Fibroblast of gingiva (primary cell): ENCODE measurements at places on chromosomes 6 and 20.

- peak; percentile 56 for DNase-seq
Measured at GRCh38 chr20:53869466-53870258, 200.7 kb downstream of the BCAS1 start.

- DNase-seq = peak; percentile 83
Measured at GRCh38 chr6:108621117-108621516, 60.4 kb downstream of the FOXO3 start.

GRCh38 chr6:21157186-21157929, 436.2 kb upstream of the SOX4 start:
- peak; percentile 76 for DNase-seq

DNA sequence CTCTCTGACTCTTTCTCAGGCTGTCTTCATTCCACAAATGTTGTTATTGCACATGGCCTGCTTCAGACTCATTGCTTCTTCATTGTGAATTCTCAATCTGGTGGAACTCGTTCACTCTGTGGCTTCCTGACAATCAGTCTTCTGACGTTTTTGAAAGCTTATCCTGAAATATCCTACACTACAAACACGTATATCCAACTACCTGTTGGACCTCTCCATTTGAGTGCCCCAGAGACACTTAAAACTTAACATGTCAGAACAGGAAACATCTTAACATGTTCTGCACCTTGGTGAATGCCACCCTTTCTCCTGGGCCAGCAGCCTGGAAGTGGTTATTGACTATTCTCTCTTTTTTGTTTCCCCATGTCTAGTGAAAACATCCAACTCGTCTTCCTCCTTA, 50.8 kb downstream of the AIG1 start:
- DNase-seq = no peak

DNA sequence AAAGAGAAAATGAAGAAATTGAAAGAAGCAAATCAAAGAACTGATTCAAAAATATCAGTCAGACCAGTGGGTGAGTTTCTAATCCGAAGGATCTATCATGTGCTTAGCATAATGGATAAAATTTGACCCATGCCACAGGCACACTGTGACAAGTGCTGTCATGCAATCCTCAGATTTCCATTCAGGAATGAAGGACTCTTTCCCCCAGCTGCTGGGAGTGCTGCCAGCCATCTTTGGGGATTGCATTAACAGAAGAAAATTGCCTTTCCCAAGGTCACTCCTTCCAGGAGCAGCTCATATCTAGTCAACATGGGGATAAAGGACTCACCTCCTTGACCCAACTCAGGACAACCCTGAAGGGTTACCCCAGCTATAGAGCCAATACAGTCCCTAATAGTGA, 316.7 kb upstream of the TBX18 start:
- peak; percentile 27 for DNase-seq

GRCh38 chr6:163313566-163313965, 101.0 kb upstream of the QKI start:
- no peak for DNase-seq

- DNase-seq = no peak
Measured at GRCh38 chr20:30949761-30950160, 307.7 kb upstream of the DEFB115 start.

GRCh38 chr6:41373919-41374617, 38.7 kb downstream of the NCR2 start:
- no peak for DNase-seq

GRCh38 chr6:21188505-21189223, 404.9 kb upstream of the SOX4 start:
- DNase-seq = no peak

- no peak for DNase-seq
Measured at GRCh38 chr6:26045928-26046368, 41.3 kb upstream of the HFE start.

DNA sequence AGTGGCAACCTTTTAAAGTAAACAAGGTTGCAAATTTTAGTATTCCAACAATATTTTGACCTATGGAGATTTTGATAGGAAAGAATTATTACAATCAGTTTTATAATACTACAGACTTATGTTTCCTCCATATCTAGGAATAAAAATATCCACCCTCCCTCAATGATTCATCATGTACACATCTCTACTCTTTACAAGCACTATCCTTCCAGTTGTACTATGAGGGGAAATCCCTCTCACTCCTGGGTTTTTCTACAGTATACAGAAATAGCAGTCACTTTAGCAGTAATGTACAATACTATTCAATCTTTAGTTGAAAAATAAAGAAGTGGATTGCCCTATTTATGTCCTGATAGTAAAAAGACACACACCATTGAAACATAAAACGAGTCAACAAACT, 46.3 kb upstream of the SCML4 start:
- no peak for DNase-seq

- DNase-seq = no peak
Measured at GRCh38 chr6:133817460-133818047, 71.4 kb upstream of the TCF21 start.

- no peak for DNase-seq
Measured at GRCh38 chr20:40431112-40431511, 257.9 kb downstream of the MAFB start.

DNA sequence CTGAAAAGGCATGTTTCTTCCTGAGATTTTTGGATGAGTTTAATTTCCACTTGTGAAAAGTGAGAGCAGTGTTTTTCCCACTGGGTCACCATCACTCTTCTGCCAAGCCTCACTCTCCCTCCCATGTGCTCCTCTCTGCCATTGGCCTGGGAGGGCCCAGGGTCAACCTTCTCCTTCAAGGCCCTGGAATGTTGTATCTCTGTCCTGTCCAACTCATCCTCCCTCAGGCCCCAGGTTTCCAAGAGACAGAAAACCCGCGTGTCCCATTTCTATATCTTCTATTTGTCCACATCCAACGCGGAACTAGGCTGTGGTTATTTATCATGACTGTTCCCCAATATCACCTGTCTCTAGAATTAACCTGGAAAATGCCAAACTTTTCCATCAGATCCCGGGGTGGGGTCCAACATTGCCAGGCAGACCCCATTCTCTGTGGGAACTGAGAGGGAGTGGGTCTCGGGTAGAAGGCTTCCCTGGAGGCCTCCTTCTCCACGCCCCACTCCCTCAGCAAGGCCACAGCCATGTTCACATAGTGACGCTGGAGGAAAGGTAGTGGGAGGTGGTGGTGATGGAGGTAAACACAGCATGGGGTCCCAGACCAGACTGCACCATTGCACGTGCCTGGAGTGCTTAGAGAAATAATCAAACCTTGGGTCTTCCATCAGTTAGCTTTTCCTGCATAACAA, 173.5 kb downstream of the SCP2D1 start:
- no peak for DNase-seq

DNA sequence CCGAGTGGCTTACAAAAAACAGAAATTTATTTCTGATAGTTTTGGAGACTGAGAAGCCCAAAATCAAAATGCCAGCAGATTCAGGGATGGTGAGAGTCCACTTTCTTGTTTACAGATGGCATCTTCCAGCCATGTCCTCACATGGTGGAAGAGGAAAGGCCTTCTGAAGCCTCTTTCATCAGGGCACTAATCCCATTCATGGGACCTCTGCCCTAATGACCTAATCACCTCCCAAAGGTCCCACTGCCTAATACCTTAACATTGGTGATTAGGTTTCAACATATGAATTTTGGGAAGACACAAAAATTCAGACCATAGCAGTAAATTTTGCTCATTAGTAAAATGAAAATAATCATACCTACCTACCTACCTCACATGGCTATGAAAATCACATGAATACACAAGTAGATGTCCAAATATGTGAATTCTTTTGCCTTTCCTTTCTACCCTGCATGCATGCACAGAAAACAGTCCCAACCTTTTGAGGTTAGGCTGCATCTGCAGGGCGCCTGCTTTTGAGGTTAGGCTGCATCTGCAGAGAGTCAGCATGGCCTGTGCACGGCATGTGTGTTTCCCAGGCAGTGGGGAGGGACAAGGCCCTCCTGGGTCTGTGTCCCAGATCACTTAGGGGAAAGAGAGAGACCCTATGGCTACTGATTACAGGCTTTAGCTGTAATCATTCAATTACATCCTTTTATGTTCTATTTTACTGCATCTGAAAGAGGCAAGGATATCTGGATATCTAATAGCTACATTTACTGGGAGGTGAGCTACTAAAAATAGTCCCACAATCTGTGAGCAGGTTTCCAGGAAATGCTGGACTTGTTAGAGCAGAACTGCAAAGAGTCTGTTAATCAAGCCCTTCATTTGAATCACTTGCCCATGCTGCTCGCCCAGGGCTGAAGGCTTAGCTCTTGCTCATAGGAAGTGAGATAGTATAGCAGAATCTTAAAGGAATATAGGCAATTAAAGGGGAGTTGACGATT, 497.7 kb upstream of the MARCKS start:
- DNase-seq = no peak

GRCh38 chr20:57310821-57311514, 18.6 kb upstream of the SPO11 start:
- no peak for DNase-seq

DNA sequence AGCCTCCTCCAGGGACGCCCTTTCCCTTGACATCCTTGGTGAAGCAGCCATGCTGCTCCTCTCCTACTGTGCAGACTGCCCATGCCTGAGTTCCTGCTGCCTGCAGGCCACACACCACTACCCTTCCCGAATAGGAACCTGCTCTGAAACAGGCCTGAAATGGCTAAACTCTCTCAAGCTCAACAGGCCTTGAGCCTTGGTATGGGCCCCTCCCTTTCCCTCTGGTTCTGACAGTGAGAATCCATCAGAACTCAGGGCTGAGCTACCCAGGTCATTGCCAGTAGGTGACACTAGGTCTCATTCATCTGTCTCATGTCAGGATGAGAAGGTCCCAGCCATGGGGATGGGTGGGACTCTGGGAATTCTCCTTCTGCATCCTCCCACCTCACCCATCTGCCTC, 25.7 kb downstream of the RAET1L start:
- DNase-seq = no peak

DNA sequence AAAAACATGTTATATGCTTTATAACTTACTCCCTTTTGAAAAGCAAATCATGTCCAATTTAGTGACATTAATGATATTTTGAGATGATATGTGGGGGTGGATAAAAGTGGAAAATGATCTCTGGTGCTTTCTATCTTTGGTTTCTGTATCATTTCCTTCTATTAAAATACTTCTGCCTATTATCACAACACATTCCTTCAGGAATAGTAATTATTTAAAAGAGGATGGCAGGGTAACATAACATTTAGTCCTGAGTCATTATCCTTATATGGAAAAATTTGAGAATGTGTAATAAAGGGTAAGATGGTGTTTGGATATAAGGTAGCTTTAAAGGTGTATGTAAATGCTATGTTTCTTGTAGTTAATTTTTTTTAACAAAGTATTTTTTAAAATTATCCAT, 657.7 kb downstream of the PHF3 start:
- no peak for DNase-seq

GRCh38 chr6:141174932-141175331, 957.8 kb upstream of the GJE1 start:
- DNase-seq = no peak

GRCh38 chr6:36368921-36369865, 18.3 kb downstream of the ETV7 start:
- DNase-seq = peak; percentile 88

DNA sequence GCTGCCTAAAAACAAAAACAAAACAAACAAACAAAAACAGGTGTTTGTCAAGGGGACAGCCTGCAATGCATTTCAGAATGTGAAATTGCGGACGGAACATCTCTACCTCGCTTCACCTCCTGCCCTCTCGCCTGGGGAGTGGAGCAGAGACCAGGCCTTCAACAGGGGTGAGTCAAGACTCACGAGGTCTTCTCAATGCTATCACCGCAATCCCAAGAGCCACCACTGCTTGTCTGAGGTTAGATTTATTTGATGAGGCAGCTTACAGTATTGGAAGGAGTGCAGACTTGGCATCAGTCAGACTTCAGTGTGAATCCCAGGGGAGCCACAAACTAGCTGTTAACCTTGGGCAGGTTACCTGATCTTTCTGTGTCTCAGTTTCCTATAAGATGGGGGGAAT, 7.7 kb downstream of the GABRR1 start:
- DNase-seq = no peak

GRCh38 chr20:42484335-42484734, 705.4 kb downstream of the PTPRT start:
- no peak for DNase-seq

GRCh38 chr6:14706378-14706929, 539.4 kb upstream of the JARID2 start:
- DNase-seq = peak; percentile 83

- no peak for DNase-seq
Measured at GRCh38 chr6:93337014-93337413, 82.3 kb downstream of the EPHA7 start.

DNA sequence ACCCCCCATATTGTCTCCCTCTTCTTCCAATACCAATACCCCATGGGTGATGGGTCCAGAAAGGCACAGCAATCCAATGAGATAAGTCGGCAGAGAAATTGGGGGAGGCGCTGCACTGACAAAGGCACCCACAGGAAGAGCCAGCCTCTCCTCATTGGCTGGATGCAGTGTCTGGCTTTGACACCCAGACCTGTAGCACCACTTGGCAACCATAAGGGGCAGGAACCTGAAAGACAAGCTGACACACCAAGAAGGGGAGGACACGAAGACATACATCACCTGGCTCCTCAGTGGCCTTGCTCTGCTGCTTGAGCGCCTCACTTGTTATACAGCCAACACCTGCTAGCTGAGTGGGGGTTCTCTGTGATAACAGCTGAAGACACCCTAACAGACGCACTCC, 19.4 kb upstream of the SLC4A11 start:
- DNase-seq = no peak

- DNase-seq = no peak
Measured at GRCh38 chr6:136548582-136549299, 1.5 kb downstream of the MAP7 start.
